ENCODE measurements at places on chromosomes 2 and 18.

DNA sequence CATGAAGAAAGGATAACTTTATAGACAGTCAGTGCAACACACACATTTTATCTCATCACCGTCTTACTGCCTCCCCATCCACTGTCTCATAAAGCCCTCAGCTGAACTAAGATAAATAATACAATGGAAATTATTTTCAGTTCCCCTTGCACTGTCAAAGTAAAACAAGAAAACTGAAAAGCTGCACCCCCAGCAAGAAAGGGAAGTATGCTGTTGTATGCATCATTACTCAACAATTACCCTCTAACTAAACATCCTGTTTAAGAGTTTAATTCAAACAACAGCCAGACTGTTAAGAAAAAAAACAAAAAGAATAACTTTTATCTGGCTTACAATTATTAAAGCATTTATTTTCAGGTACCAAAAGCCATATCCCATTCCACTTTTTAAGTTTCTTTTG is 25.0 kb downstream of the MPPE1 start:
- DNase-seq = no peak

- no peak for DNase-seq
Observed at GRCh38 chr2:229090225-229090624, 180.9 kb downstream of the PID1 start.

- no peak for DNase-seq
Observed at GRCh38 chr2:25966531-25967270, 15.6 kb downstream of the KIF3C start.

GRCh38 chr2:69393963-69394362 is 6.9 kb upstream of the GFPT1 start:
- no peak for DNase-seq

DNA sequence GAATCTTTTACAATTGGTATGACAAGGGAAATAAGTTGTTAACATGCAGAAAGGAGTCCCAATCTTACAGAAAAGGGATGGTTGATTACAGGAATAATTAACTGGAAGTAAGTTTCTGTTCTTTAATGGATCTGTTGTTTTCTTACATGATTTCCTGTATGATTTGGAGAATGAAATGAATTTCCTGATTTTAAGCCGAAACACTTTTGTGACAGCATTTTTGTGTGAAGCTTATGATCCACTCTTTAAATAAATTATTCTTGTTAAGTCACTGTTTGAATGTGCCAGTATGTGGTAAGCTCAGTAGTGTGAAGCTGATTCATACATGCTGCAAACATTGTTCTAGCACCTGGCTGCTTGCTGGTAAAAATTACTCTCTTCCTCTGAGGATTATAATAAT is 516.2 kb downstream of the DCDC2C start:
- DNase-seq = no peak

DNA sequence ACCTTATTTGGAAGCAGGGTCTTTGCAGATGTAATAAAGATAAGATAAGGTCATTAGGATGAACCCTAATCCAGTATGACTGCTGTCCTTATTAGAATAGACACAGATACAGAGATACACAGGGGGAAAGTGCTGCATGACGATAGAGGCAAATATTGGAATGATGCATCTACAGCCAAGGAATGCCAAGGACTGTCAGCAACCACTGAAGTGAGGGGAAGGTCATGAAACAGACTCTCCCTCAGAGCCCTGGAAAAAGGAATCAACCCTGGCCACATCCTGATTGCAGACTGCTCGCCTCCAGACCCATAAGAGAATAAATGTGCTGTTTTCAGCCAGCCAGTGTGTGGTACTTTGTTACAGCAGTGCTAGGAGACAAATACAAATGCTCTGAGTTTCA is 14.8 kb downstream of the TMEM237 start:
- DNase-seq = no peak

GRCh38 chr18:36501100-36501499 is 203.6 kb downstream of the FHOD3 start:
- no peak for DNase-seq

DNA sequence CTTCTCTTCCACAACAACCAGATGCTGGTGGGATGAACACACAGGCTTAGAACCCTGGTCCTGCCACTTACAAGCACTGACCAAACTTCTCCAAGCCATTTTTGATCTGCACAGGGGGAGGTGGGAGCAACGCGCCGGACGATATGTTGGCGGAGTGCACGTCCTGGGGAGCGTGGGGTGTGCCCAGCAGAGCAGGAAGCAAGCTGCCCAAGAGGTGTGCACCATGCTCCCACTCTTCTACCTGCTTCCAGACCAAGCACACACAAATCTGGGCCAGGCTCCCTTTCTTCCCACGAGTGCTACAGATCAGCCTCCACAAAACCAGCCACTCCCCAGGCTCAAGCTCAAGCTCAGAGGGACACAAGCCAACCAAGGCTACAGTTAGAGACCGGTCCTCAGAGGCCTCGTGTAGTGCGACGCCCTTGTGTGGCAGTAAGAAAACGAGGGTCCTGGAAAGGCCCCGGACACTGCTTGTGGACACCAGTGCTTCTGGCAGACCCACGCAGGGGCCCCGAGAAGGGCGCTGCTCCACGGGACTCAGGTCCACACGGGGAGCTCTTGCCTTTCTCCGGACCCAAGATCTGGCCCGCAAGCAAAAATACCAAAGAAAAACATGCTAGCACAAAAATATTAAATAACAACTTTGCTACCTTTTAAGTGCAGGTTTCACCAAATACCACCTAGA is 52.0 kb downstream of the ANO7 start:
- DNase-seq = no peak

GRCh38 chr18:23939366-23939765 is 75.2 kb upstream of the TTC39C start:
- DNase-seq = no peak

GRCh38 chr2:41920812-41921211 is 127.0 kb upstream of the PKDCC start:
- no peak for DNase-seq

GRCh38 chr2:42245396-42245795 is 76.2 kb downstream of the EML4 start:
- DNase-seq = no peak
